ENCODE measurements at places on chromosomes 12 and 14. TPM values are rescaled to one million over a fixed set of nuclear protein-coding genes. Genes with fewer than 3 reads are reported as not detected.

Gene YARS2
- total RNA-seq = 21.9 TPM

GRCh38 chr12:76024102-76024781 lies 7.3 kb downstream of the PHLDA1 start:
- H3K27ac ChIP-seq = no peak overlapping the region
- H3K27me3 ChIP-seq = no peaks in the 10 kb centered on the region
- no peak overlapping the region for H3K4me3 ChIP-seq
- H3K36me3 ChIP-seq = no peaks in the 10 kb centered on the region
- H3K4me1 ChIP-seq = peaks cover 66% of the 10 kb centered on the region

GRCh38 chr14:95998656-95999055 lies 40.5 kb upstream of the C14orf132 start:
- no peak overlapping the region for H3K4me3 ChIP-seq
- DNase-seq = no peak
- H3K4me1 ChIP-seq = no peaks in the 10 kb centered on the region

Gene IGFBP6
- total RNA-seq = 34.5 TPM

Gene TAS2R50
- total RNA-seq = not detected

Gene CSRP2
- total RNA-seq = 66.6 TPM

DNA sequence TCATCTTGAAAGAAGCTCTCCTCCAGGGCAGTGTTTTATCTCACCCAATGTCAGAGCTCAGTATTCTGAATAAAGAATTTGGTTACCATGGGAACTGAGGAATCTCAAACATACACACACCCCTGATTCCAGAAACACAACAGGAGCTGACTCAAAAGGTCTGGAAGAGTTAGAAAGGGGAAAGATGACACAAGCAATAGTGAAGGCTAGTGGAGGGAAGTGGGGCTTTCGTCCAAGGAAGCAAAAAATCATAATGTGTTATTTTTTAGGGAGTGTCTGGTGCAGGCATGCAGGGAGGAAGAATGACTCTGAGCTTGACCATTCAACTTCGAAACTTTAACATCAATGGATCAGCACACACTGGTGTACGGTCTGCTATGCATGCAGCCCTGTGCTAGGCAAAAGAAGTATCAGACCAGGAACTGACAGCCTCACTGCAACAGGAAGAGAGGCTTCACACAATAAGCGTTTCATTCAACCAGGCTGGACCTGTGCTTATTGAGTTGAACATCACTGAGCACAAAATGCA lies 20.3 kb downstream of the HEBP1 start:
- H3K27ac ChIP-seq = no peak overlapping the region
- H3K4me3 ChIP-seq = no peak overlapping the region

DNA sequence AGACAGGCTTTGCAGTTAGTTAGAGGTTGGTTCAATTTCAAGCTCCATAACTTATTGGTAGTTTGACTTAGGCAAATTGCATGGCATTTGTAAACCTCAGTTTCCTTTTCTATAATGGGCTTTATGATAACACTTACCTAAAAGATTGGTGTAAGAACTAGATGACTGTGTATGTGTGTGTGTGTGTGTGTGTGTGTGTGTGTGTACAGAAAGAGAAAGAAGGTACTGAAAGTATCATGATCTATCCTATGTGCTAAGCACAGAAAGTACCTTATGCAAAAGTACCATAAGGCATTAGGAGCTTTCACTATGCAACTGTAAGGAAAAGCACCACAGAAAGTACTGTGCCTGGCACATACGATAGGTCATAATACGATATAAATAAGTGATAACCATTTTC lies 304.3 kb upstream of the KITLG start:
- H3K27me3 ChIP-seq = no peaks in the 10 kb centered on the region
- DNase-seq = no peak
- H3K4me1 ChIP-seq = no peaks in the 10 kb centered on the region
- H3K36me3 ChIP-seq = no peaks in the 10 kb centered on the region
- H3K27ac ChIP-seq = no peak overlapping the region
- H3K4me3 ChIP-seq = no peak overlapping the region

Gene OR6C70
- total RNA-seq = not detected

GRCh38 chr12:95218150-95219133 lies 835 bp downstream of the VEZT start:
- peak overlapping the region; percentile 86 for H3K4me3 ChIP-seq
- H3K36me3 ChIP-seq = no peaks in the 10 kb centered on the region
- peak overlapping the region; percentile 97 for H3K27ac ChIP-seq
- no peaks in the 10 kb centered on the region for H3K27me3 ChIP-seq
- H3K4me1 ChIP-seq = peaks cover 76% of the 10 kb centered on the region

DNA sequence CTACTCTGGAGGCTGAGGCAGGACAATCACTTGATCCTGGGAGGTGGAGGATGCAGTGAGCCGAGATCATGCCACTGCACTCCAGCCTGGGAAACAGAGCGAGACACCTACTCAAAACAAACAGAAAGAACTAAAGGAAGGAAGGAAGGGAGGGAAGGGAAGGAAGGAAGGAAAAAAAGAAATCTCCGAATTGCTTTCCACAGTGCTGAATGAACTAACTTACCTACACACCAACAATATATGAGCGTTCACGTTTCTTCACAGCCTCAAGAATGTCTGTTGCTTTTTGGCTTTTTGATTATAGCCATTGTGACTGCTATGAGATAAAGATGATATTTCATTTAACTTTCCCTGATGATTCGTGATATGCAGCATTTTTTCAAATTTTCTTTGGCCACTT lies 1343.7 kb downstream of the LRFN5 start:
- no peak overlapping the region for H3K4me3 ChIP-seq
- no peak for DNase-seq
- no peaks in the 10 kb centered on the region for H3K36me3 ChIP-seq
- no peak overlapping the region for H3K27ac ChIP-seq

- no peak overlapping the region for H3K4me3 ChIP-seq
- no peak for DNase-seq
These were observed 35.6 kb downstream of the PTGER2 start for GRCh38 chr14:52349731-52350130.

DNA sequence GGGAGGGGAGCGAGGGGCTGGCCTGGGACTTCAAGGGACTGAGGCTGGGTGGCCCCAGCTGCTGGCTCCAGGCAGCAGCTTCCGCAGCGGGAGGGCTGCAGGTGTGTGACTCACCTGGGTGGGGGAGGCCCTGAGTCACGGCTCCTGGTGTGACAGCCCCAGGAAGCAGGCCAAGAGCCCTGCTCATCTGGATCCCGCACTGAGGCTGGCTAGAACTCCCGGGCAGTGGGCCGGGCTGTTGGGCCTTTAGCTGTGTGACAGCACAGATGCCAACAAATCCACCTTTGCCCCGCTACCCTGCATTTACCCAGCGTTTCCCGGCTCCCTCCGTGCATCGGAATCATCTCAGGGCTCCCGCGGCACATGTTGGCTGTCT lies 180.0 kb upstream of the PRMT8 start:
- no peaks in the 10 kb centered on the region for H3K27me3 ChIP-seq
- peaks cover 47% of the 10 kb centered on the region for H3K4me1 ChIP-seq
- no peaks in the 10 kb centered on the region for H3K36me3 ChIP-seq
- H3K27ac ChIP-seq = peak overlapping the region; percentile 33
- no peak overlapping the region for H3K4me3 ChIP-seq
- DNase-seq = no peak

Gene IL22
- total RNA-seq = not detected

Gene LBHD2
- not detected for total RNA-seq

DNA sequence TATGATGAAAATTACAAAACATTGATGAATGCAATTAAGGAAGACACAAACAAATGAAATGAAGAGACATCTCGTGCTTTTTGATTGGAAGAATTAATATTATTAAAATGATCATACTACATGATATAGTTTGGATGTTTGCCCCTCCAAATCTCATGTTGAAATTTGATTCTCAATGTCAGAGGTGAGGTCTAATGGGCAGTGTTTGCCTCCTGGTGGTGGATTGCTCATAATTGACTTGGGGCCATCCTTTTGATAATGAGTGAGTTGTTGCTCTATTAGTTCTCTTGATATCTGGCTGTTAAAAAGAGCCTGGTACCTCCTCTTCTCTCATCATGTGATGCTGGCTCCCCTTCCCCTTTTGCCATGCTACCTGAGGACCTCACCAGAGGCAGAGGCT lies 56.7 kb downstream of the CD163L1 start:
- no peaks in the 10 kb centered on the region for H3K27me3 ChIP-seq
- H3K27ac ChIP-seq = no peak overlapping the region
- H3K36me3 ChIP-seq = no peaks in the 10 kb centered on the region
- no peak overlapping the region for H3K4me3 ChIP-seq
- no peak for DNase-seq
- no peaks in the 10 kb centered on the region for H3K4me1 ChIP-seq

Gene PIWIL1
- total RNA-seq = not detected

GRCh38 chr12:18074001-18074400 lies 16.0 kb downstream of the RERGL start:
- H3K4me3 ChIP-seq = no peak overlapping the region
- no peaks in the 10 kb centered on the region for H3K36me3 ChIP-seq
- H3K27me3 ChIP-seq = no peaks in the 10 kb centered on the region
- H3K4me1 ChIP-seq = no peaks in the 10 kb centered on the region
- no peak overlapping the region for H3K27ac ChIP-seq

GRCh38 chr12:92070864-92071445 lies 74.7 kb downstream of the BTG1 start:
- no peak for DNase-seq
- H3K36me3 ChIP-seq = no peaks in the 10 kb centered on the region
- no peaks in the 10 kb centered on the region for H3K27me3 ChIP-seq
- H3K27ac ChIP-seq = peak overlapping the region; percentile 9
- H3K4me1 ChIP-seq = no peaks in the 10 kb centered on the region

- no peak overlapping the region for H3K4me3 ChIP-seq
- H3K27me3 ChIP-seq = no peaks in the 10 kb centered on the region
- no peak for DNase-seq
- H3K36me3 ChIP-seq = no peaks in the 10 kb centered on the region
- H3K27ac ChIP-seq = no peak overlapping the region
These were observed 68.3 kb downstream of the RERG start for GRCh38 chr12:15152868-15153267.
